Hematopoietic multipotent progenitor cell treated with erythropoietin and hydrocortisone succinate and interleukin-3 and kit ligand, for 6 days (in vitro differentiated cells): ENCODE measurements at places on chromosomes 4 and X.

- DNase-seq: peak; percentile 35
Measured at GRCh38 chr4:6912441-6912840, 2.8 kb downstream of the TBC1D14 start.

DNA sequence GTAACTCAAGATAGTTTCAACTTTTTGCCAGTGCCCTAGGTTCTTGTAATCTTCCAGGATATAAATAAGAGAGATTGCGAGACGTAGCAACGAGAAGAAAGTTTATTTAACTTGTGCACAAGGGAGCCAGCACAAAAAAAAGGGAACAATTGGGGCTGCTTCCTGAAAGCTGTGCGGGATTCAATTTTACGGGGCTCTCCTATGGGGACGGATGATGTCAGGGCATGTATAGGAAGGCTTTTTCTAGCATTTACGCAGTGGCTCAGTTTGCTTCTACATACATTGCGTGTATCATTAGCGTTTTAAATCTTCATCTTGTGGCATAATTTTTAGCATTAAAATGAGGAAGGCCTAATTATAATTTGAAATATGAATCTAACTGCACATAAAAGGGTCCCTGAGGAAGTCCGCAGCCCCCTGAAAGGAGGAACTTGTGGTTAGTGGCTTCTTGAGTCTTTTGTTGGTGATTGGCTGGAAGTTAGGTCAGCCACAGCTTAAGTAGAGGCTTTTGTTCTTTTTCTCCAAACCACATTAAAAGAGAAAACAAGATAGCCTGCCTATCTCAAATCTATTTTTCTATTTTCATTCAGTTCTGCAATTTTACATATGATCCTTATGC, 668.2 kb upstream of the NDST4 start:
- peak; percentile 66 for DNase-seq

DNA sequence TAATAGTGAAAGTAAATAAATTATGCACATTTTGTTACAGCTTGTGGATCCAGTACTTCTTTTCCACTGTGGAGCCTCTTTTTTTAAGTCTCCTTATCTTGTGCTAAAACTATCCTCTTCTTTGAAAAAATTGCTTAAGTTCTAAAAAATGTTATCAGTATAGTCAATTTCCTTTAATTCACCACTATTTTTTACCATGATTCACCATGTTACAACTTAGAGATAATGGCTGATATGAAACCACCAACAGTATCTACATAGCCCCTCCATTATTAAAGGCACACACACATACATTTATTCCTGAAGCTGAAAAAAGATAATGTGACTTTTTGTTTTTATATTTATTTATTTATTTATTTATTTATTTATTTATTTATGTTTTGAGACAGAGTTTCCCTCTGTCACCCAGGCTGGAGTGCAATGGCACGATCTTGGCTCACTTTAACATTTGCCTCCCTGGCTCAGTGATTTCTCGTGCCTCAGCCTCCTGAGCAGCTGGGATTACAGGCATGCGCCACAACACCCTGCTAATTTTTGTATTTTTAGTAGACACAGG, 243.2 kb downstream of the SPOCK3 start:
- peak; percentile 74 for DNase-seq

DNA sequence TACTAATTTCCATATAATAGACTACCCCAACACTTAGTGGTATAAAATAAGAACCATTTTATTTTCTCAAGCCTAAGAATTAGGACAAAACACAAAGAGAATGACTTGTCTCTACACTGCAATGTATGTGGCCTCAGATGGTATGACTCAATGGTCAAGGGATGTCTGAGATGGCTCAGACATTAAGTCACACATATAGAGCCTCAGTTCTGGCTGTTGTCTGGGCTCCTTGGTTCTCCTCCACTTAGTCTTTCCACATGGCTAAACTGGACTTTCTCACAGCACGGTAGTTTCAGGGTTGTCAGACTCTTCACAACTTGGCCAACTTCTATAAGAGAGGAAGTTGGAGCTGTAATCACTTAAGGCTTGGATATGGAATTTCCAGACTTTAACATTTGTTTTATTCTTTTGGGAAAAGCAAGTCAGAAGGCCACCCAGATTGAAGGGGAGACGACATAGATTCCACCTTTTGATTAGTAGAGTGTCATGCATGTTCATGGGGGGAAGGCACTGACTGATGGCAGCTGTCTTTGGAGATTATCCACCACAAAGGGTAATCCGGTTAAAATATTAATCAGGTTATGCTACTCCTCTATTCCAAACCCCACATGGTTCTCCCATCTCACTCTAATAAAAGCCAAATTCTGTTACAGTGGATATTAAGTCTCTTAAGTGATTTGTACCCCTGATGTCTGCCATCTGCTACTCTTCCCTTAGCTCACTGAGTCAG, 9.4 kb downstream of the IL15 start:
- no peak for DNase-seq

- no peak for DNase-seq
Measured at GRCh38 chrX:74318672-74319071, 14.7 kb downstream of the ZCCHC13 start.

DNA sequence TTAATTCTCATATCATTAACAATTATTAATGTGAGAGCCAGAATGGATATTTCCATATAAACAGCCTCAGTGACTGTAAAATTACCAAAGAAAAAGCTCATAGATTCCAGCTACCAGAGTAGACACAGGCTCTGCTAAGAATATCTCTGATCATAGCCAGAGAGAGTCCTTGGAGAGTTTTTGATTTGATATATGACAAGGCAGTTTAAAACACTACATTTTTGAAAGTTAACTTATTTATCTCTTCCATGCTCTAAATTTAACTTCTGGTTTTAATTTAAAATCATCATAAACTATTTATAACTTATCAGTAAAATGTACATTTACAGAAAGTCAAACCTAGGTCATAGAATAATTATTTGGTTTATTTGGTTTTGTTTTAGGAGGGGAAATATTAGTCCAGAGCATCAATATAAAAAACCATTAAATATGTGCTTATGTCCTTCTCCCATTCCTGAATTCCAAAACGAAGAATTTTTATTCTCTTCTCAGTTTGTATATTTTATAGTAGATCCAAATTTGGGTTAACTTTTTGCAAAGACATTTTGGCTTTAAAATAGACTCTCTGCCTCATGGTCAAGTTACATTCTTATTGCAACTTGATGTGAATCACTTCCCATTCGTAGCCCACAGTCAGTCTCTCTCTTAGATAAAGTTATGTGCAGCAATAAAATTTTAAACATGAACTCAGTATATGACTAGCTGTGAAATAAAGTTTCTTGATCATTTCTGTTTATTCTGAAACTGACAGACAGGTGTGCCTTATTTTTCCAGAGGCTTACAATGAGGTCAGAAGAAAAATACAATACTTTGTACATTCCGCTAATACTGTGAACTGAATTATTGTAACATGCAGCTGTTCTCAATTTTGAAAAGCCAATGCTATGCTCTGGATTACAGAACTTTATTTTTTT, 267.1 kb downstream of the PAPSS1 start:
- no peak for DNase-seq

DNA sequence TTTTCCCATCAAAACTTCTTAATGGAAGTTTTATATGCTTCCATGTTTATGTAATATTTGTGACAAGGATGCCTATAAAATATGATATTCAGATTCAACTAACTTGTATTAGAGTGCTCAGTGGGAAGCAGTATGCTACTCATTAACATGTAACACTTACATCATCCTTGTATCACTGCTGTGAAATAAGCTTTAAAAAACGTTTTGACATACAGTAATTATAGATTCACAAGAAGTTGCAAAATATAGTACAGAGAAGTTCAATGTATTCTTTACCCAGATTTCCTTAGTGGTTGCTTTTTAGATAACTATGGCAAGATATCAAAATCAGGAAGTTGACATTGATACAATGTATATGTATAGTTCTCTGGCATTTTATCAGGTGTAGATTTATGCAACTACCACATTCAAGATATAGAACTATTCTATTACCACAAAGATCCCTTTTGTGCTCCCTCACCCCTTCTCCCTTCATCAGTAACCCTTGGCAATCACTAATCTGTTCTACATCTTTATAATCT, 56.3 kb downstream of the DTHD1 start:
- peak; percentile 63 for DNase-seq

GRCh38 chrX:30302956-30303355, 6.2 kb downstream of the NR0B1 start:
- no peak for DNase-seq

GRCh38 chr4:173752610-173753230, 222.7 kb upstream of the HAND2 start:
- peak; percentile 61 for DNase-seq

- DNase-seq: no peak
Measured at GRCh38 chr4:73213916-73214653, 44.5 kb downstream of the ANKRD17 start.

GRCh38 chr4:91837608-91838029, 466.1 kb upstream of the GRID2 start:
- DNase-seq: no peak

DNA sequence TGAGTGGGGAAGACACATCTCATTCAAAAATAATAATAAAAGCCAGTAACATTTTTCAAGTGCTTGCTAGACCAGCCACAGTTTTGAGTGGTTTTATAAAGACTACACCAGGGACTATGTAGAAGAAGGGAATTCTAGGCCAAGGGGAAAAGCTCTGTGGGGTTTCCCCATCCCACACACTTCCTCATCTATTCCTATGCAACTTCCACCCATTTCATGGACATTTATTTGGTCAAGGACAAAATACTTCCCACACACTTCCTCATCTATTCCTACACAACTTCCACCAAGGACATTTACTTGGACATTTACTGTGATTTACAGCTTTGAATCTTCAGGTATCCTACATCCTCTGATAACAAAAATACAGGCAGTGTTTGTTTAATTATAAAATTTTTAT, 86.5 kb upstream of the KLF3 start:
- DNase-seq: no peak

GRCh38 chrX:68698942-68699341, 51.5 kb downstream of the STARD8 start:
- DNase-seq: no peak

DNA sequence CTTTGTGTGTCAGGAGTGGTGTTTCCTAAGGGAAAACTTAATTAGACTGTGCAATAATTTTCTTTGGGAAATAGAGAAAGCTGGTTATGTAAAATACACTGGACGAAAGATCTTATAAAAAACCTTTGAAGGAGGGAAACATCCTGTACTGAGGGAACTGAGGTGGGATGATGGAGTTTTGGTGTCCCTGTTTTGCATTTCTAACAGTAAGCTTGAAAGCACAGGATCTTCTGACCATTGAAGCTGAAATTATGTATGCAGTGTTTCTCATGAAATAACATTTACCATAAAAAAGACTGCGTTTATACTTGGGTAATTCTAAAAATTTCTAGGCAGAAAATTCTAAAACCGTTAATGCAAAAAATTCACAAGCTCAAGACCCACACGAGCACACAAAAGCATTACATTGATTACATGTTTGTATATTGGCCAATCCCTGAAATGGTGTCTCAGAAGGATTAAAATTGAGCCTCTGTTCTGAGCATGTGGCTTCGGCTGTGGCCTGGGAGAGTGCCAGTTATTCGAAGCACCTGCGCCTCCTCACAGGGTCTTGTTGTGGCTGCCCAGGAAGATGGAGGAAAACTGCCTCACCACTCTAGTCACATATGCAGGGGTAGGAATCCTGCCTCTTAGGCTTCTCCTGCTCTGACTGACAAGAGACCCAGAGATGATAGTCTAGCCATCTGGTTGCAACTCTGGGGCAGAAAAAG, 49.5 kb downstream of the JADE3 start:
- DNase-seq: no peak

- peak; percentile 9 for DNase-seq
Measured at GRCh38 chrX:153560000-153560399, 38.9 kb downstream of the CCNQ start.

DNA sequence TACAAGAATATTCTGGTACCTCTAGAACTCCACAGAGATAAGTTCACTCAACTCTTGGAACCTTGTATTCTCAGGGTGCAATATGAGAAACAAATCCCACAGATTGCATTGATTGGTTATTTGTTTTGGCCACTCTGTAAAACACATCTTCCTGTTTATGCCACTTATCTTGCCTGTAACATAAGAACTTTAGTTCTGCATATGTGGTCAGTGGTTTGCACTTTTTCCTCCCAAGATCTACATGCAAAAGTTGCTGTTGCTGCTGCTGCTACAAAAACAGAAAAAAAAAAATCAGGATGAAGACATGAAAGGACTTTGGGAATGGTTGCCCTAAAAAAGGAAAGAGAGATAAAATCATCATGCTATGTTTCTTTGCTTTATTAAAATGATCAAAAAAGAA, 9.6 kb downstream of the ODAPH start:
- DNase-seq: peak; percentile 37

DNA sequence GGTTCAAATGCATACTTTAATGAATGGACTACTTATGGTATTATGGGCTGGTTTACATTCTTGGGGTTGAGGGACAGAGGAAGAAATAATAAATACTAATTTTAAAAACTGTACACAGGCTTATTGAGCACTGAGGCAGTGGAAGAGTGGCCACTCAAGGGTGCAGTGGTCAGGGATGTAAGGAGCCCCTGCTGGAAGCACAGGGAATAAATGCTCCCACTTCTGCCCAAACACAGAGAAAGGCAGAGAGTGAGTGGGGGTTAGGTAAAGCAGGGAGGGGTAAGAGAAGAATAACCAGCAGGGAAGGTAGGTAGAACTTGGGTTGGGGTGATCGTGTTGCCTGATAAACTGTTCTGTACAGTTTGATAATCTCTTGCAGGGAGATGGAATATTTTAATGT, 60.0 kb downstream of the GAB1 start:
- DNase-seq: no peak

- DNase-seq: no peak
Measured at GRCh38 chr4:21569638-21570037, 378.9 kb downstream of the KCNIP4 start.

GRCh38 chr4:10554694-10555093, 97.5 kb upstream of the ZNF518B start:
- DNase-seq: peak; percentile 81

GRCh38 chr4:15438939-15439524, 11.2 kb downstream of the C1QTNF7 start:
- no peak for DNase-seq

DNA sequence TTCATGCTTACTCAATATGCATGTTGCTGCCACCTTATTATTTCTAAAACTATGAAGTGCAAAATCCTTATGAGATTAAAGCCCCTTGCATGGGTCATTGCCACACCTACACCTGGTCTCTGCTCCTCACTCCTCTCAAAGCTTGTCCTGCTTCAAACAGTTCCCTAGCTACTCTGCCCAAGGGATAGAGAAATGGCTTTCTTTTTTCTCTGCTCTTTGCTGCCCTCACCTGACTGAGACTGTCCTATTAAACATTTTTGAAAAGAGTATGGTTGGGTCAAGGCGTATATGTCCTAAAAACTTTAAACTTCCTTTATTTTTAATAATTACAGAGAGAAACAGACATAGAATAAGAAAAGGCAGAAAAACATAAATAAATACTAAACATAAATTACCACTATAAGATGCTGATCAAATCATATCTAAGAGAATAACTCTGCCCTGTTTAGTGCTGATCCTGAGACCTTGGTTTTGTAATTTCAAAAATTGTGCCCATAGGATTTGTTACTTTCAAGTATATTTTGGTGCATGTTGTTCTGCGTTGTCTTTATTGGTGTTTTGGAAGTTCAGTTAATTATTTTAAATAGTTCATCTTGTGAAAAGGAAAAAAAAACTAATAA, 704.9 kb upstream of the PABPC4L start:
- DNase-seq: no peak

- no peak for DNase-seq
Measured at GRCh38 chrX:9628779-9629493, 136.7 kb downstream of the GPR143 start.
